ENCODE measurements at places on chromosomes 4 and X. TPM values are rescaled to one million over a fixed set of nuclear protein-coding genes. Genes with fewer than 3 reads are reported as not detected.

DNA sequence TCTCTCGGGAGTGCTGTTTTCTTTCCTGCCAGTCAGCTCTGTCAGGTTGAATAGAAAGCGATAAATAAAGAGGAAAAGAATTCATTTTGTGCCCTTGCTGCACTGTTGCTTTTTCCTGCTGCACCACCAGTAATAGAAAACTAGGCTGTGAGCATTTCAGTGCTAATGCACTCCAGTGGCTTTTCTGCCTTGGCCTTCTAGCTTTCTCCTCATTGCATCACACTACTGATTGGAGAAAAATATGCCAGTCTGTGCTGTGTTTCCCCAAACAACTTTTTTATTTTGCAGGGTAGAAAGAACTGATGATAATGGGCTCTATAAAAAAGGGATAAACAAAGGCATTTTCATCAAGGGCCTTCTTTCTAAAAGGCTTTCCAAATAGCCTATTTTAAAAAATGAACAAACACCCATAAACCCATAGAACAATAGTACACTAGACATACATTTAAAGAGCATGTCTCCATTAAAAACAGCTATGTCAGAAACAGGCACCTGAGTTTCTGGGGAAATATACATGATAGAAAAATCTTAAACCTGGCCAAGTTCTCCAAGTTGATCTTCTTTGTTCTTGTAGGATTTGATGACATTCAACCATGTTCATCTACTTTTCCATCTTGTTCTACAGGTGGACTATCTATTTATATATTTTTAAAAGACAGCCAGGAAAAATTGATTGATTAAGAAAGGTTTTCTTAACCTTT, 86.3 kb downstream of the GPRIN3 start:
- H3K27ac ChIP-seq: no peak overlapping the region
- H3K4me3 ChIP-seq: no peak overlapping the region
- no peaks in the 10 kb centered on the region for H3K36me3 ChIP-seq
- no peaks in the 10 kb centered on the region for H3K27me3 ChIP-seq
- DNase-seq: no peak

Gene NUDT11
- 5.2 TPM for total RNA-seq

Gene SPANXN5
- not detected for total RNA-seq

- no peak for DNase-seq
- H3K36me3 ChIP-seq: no peaks in the 10 kb centered on the region
- no peak overlapping the region for H3K4me3 ChIP-seq
- no peaks in the 10 kb centered on the region for H3K4me1 ChIP-seq
- H3K27me3 ChIP-seq: no peaks in the 10 kb centered on the region
- H3K27ac ChIP-seq: no peak overlapping the region
Observed at GRCh38 chr4:116839826-116840225, 245.6 kb downstream of the TRAM1L1 start.

Gene RASGEF1B
- total RNA-seq: 18.3 TPM

DNA sequence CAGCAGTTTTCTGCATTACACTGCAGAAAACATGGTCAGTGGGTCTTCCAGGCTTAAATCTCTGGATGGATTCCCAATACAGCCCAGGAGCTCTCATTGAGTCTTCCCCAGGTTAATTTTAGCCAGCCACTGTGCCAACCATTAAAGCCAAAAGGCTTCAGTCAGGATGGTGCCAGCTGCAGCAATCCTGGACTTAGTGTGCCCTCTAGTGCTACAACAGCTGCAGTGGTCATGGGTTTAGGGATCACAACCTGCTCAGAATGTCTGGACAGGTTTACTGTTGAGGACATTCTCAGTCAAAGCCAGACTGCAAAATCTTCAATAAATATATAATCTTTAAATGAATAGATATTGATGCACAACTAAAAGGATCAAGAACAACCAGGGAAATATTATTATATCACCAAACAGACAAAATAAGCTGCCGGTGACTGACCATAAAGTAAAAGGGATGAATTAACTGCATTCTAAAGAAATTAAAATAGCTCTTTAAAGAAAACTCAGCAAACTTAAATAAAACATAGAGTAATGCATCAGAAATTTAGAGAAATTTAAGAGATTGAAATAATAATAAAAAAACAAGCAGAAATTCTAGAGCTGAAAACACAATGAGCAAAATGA, 639.9 kb downstream of the SPOCK3 start:
- DNase-seq: no peak
- H3K36me3 ChIP-seq: no peaks in the 10 kb centered on the region
- H3K4me1 ChIP-seq: no peaks in the 10 kb centered on the region
- H3K27ac ChIP-seq: no peak overlapping the region
- H3K4me3 ChIP-seq: no peak overlapping the region

GRCh38 chr4:143023239-143023918, 161.3 kb upstream of the USP38 start:
- H3K27ac ChIP-seq: no peak overlapping the region
- no peaks in the 10 kb centered on the region for H3K36me3 ChIP-seq
- no peak overlapping the region for H3K4me3 ChIP-seq
- DNase-seq: no peak

GRCh38 chrX:40478474-40479065, 102.2 kb upstream of the ATP6AP2 start:
- H3K27ac ChIP-seq: no peak overlapping the region
- peaks cover 8% of the 10 kb centered on the region for H3K4me1 ChIP-seq
- H3K4me3 ChIP-seq: no peak overlapping the region
- no peak for DNase-seq
- H3K27me3 ChIP-seq: no peaks in the 10 kb centered on the region
- no peaks in the 10 kb centered on the region for H3K36me3 ChIP-seq

- no peak overlapping the region for H3K27ac ChIP-seq
- DNase-seq: no peak
Observed at GRCh38 chr4:37873386-37873785, 17.5 kb upstream of the TBC1D1 start.

Gene SOX3
- total RNA-seq: 0.05 TPM

GRCh38 chr4:63817196-63817865, 591.9 kb downstream of the TECRL start:
- DNase-seq: no peak
- no peak overlapping the region for H3K4me3 ChIP-seq
- H3K27ac ChIP-seq: no peak overlapping the region
- no peaks in the 10 kb centered on the region for H3K4me1 ChIP-seq
- H3K36me3 ChIP-seq: no peaks in the 10 kb centered on the region
- H3K27me3 ChIP-seq: no peaks in the 10 kb centered on the region

GRCh38 chrX:54415534-54416350, 24.5 kb upstream of the TSR2 start:
- DNase-seq: no peak
- no peaks in the 10 kb centered on the region for H3K4me1 ChIP-seq
- H3K27me3 ChIP-seq: no peaks in the 10 kb centered on the region

DNA sequence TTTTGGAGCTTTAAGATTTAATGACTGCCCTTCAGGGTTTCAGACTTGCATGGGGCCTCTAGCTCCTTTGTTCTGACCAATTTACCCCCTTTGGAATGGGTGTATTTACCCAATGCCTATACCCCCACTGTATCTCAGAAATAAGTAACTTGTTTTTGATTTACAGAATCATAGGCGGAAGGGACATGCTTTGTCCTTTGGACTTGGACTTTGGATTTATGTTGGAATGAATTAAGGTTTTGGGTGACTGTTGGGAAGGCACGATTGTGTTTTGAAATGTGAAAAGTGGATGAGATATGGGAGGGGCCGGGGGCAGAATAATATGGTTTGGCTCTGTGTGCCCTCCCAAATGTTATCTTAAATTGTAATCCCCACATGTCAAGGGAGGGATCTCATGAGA, 1824.7 kb downstream of the PCDH7 start:
- H3K27me3 ChIP-seq: no peaks in the 10 kb centered on the region
- H3K4me3 ChIP-seq: no peak overlapping the region
- H3K4me1 ChIP-seq: no peaks in the 10 kb centered on the region
- no peak overlapping the region for H3K27ac ChIP-seq

Gene CCDC110
- total RNA-seq: 0.24 TPM

GRCh38 chr4:184751585-184751956, 17.7 kb upstream of the CENPU start:
- H3K4me3 ChIP-seq: no peak overlapping the region
- H3K4me1 ChIP-seq: peaks cover 17% of the 10 kb centered on the region
- no peak for DNase-seq
- no peaks in the 10 kb centered on the region for H3K27me3 ChIP-seq
- no peak overlapping the region for H3K27ac ChIP-seq
- no peaks in the 10 kb centered on the region for H3K36me3 ChIP-seq

GRCh38 chrX:108601276-108601675, 135.1 kb downstream of the IRS4 start:
- H3K4me1 ChIP-seq: no peaks in the 10 kb centered on the region
- H3K27me3 ChIP-seq: no peaks in the 10 kb centered on the region
- H3K27ac ChIP-seq: no peak overlapping the region
- no peaks in the 10 kb centered on the region for H3K36me3 ChIP-seq
- DNase-seq: no peak
- H3K4me3 ChIP-seq: no peak overlapping the region

DNA sequence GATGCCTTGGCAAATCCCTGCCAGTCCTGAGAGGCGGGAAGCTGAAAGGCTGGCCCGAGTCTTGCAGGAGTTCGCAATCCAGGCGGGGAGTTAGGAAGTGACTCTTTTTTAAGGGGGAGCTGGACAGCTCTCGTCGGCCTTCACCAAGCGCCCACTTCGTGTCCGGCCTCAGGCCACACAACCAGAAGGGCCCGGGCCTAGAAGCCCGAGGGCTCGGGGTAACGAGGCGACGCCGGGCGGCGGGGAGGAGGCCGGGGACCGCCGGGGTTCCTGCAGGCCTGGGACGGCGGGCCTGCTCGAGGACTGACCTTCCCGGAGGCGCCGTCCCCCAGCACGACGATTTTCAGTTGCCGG, 395 bp downstream of the RAB28 start:
- H3K36me3 ChIP-seq: no peaks in the 10 kb centered on the region
- H3K27ac ChIP-seq: peak overlapping the region; percentile 79
- H3K4me3 ChIP-seq: peak overlapping the region; percentile 78
- no peak for DNase-seq
- peaks cover 7% of the 10 kb centered on the region for H3K4me1 ChIP-seq
- H3K27me3 ChIP-seq: peaks cover 10% of the 10 kb centered on the region

- no peaks in the 10 kb centered on the region for H3K27me3 ChIP-seq
- H3K4me3 ChIP-seq: no peak overlapping the region
- H3K27ac ChIP-seq: no peak overlapping the region
- no peak for DNase-seq
Observed at GRCh38 chr4:79915246-79915645, 157.8 kb downstream of the ANTXR2 start.

- no peaks in the 10 kb centered on the region for H3K36me3 ChIP-seq
- no peak for DNase-seq
Observed at GRCh38 chr4:78068481-78068880, 11.4 kb downstream of the FRAS1 start.

- H3K27ac ChIP-seq: no peak overlapping the region
- H3K4me1 ChIP-seq: no peaks in the 10 kb centered on the region
- no peaks in the 10 kb centered on the region for H3K36me3 ChIP-seq
- H3K4me3 ChIP-seq: no peak overlapping the region
Observed at GRCh38 chr4:151315212-151315886, 10.1 kb downstream of the SH3D19 start.

Gene MXRA5
- total RNA-seq: 6.1 TPM

- H3K27ac ChIP-seq: no peak overlapping the region
- H3K4me3 ChIP-seq: no peak overlapping the region
- no peaks in the 10 kb centered on the region for H3K36me3 ChIP-seq
Observed at GRCh38 chr4:7429601-7430078, 5.1 kb downstream of the PSAPL1 start.

DNA sequence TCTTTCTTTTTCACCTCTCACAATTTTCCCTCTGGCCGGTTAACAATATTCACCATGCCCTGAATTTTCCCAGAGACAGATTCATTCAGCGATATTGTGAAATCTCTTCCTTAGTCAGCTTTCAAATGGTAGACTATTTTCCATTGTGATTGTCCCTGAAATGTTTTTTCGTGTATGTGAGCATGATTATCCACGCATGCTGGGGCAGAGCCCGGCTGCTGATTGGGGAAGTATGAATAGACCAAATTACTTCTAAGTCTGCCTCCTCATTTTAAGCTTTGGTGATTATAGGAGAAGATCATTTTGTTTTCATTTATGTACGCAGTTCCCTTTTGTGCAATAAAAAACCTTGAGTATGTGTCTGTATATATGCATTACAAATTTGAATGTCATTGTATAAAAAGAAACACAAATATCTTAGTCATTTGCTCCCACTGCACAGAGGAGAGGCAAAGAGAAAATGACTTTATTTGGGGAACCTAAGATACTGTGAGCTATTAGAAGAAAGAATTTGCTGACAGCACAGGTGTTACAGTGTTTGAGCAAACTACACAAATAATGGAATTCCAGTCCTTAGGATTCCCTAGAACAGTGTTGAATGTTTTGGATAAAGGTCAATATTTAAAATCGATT, 11.3 kb downstream of the DTHD1 start:
- no peak overlapping the region for H3K27ac ChIP-seq
- H3K36me3 ChIP-seq: no peaks in the 10 kb centered on the region
- no peaks in the 10 kb centered on the region for H3K27me3 ChIP-seq
- no peaks in the 10 kb centered on the region for H3K4me1 ChIP-seq

- H3K27ac ChIP-seq: no peak overlapping the region
- H3K4me1 ChIP-seq: no peaks in the 10 kb centered on the region
- H3K4me3 ChIP-seq: no peak overlapping the region
- H3K27me3 ChIP-seq: no peaks in the 10 kb centered on the region
- H3K36me3 ChIP-seq: no peaks in the 10 kb centered on the region
Observed at GRCh38 chr4:126956184-126956897, 676.4 kb upstream of the INTU start.

DNA sequence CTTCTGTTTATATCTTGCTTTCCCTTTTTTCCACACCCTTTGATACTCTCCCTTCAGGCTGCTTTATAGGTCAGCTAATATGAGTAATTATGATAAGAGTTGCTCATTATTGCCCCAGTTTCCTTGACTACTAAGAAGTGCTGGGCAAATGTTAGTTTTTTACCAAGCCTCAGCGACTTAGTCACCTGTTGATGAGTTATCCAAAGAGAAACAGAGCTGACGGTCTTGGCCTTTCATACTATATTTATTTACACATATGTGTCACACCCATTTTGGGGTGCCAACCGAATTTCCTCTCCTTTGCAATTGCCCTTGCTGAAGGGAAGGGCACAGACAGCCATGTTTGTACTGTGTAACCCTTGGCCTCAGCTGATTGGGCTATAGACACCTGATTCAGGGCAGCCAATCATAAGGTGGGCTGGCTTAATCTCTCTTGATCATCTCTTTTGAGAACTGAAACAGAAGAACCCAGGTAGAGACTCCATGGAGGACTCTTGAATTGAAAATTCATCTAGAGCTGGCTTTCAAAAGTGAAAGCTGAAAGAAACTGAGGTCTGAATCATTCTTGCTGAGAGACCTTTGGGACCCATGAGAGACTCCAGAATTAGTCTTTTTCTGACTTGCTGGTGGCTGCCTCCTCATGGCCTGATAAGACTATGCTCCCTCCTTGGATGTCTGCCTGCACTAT, 111.7 kb upstream of the RPS6KA3 start:
- no peaks in the 10 kb centered on the region for H3K27me3 ChIP-seq
- H3K4me3 ChIP-seq: no peak overlapping the region
- H3K4me1 ChIP-seq: peaks cover 8% of the 10 kb centered on the region
- H3K36me3 ChIP-seq: no peaks in the 10 kb centered on the region

Gene PHOX2B
- not detected for total RNA-seq

Gene ANOS1
- 1.3 TPM for total RNA-seq

Gene SYNPO2
- total RNA-seq: 15.8 TPM

Data from thymus (tissue), 14 donors.